ENCODE measurements at places on chromosomes 16 and 17.

- DNase-seq: no peak
- H3K27ac ChIP-seq: no peak overlapping the region
Observed at GRCh38 chr16:1182950-1183907, 30.3 kb downstream of the CACNA1H start.

DNA sequence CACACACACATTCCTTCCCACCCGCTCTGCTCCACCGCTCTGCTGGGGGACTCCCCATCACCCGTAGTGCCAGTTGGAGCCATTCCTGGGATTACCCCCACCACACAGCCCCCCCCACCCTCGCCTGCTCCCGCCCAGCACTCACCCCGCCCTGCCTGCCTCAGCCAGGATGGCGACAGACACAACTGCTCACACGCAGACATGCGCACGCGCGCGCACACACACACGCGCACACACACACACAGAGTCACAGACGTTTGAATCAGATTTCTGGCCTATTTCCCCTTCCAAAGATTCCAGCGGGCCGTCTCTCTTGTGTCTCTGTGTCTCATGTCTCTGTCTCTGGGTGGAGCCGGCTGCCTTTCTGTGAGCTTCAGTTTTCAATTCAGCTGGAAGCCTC, 4.4 kb downstream of the CACNA1G start:
- peak; percentile 79 for DNase-seq
- peaks cover 30% of the 10 kb centered on the region for H3K4me1 ChIP-seq
- no peaks in the 10 kb centered on the region for H3K36me3 ChIP-seq
- H3K27ac ChIP-seq: peak overlapping the region; percentile 12
- H3K4me3 ChIP-seq: peak overlapping the region; percentile 63

DNA sequence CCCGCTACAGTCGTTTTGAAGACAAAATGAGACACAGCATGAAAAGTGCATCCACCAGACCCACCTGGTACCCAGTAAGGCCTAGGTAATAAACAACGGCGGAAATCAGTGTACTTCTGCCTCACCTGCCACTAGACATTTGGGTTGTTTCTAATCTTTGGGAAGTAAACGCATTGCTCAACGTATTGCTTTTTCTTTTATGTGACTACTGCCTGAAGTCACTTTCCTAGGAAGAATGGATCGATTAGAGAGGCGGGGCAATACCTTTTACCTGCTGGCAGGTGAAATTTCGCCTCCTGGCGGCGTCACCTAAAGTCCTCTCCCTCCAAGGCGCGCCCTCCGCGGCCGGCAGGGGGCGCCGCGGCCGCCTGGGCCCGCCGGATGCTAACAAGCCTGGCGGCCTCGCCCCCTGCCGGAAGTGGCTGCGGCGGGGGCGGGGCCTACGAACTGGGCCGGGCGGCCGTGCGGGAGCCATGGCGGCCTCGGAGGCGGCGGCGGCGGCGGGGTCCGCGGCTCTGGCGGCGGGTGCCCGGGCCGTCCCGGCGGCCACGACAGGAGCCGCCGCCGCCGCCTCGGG, at the start of gene ATMIN:
Gene ATMIN, plus strand, starts transcription at position 445 of the 577 bp plus-strand sequence. Its CDS starts 29 bp downstream, at position 474.
- H3K36me3 ChIP-seq: peaks cover 6% of the 10 kb centered on the region
- H3K27me3 ChIP-seq: peaks cover 1% of the 10 kb centered on the region
- H3K27ac ChIP-seq: peak within 1 kb of the TSS; percentile 73
- H3K4me1 ChIP-seq: peaks cover 17% of the 10 kb centered on the region
- peak; percentile 60 for DNase-seq
- H3K4me3 ChIP-seq: peak within 1 kb of the TSS; percentile 94

GRCh38 chr16:26493751-26494150, 573.0 kb upstream of the C16orf82 start:
- H3K4me1 ChIP-seq: no peaks in the 10 kb centered on the region
- no peak overlapping the region for H3K4me3 ChIP-seq
- no peaks in the 10 kb centered on the region for H3K27me3 ChIP-seq
- H3K36me3 ChIP-seq: no peaks in the 10 kb centered on the region

DNA sequence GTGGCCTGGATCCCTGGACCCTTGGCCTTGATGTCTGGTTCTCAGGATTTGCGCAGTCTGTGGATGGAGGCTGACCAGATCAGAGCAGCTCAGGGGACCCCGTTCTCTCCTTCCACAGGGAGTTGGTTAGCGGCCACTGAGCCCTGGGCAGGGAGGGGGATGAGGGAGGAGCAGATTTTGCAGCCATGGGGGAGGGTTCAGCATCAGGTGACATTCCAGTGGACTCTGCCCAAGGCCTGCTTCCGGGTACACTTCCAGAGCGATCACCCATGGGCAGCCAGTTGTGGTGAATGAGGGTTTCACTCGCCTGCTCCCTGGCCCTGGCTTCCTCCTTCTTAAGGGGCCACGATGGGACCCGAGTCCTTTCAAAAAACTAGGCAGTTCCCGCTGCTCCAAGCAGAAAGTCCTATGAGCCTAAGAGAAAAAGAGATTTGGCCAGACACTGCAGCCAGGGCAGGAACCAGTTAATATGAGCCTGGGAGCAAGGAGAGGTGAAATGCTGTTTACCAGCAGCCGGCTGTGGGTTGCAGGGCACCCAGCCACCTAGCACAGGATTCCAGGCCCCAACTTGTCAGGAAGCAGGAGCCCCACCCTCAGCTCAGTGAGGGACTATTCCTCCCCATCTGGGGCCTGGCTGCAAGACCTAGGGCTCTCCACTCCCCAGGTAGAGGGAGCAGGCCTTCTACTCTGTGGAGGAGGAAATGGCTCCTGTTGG, 4.7 kb upstream of the GPRC5C start:
- DNase-seq: no peak
- no peaks in the 10 kb centered on the region for H3K4me1 ChIP-seq
- no peak overlapping the region for H3K27ac ChIP-seq

DNA sequence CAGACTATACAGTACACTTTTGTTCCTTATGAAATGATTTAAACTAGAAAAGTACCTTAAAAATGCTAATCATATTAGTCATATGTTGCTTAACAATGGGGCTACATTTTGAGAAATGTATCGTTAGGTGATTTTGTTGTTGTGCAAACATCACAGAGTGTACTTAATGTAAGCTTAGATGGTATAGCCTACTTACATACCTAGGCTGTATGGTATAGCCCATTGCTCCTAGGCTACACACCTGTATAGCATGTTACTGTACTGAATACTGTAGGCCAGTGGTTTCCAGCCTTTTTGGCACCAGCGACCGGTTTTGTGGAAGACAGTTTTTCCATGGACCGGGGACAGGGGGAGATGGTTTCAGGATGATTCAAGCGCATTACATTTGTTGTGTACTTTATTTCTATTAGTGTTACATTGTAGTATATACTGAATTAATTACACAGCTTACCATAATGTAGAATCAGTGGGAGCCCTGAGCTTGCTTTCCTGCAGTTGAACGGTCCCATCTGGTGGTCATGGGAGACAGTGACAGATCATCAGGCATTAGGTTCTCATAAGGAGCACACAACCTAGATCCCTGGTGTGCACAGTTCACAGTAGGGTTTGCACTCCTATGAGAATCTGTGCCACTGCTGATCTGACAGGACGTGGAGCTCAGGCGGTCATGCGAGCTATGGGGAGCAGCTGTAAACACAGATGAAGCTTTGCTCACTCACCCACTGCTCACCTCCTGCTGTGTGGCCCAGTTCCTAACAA, 35.0 kb upstream of the MRC2 start:
- H3K4me1 ChIP-seq: peaks cover 21% of the 10 kb centered on the region
- peaks cover 32% of the 10 kb centered on the region for H3K36me3 ChIP-seq
- peaks cover 2% of the 10 kb centered on the region for H3K27me3 ChIP-seq
- H3K4me3 ChIP-seq: no peak overlapping the region
- peak overlapping the region; percentile 26 for H3K27ac ChIP-seq

DNA sequence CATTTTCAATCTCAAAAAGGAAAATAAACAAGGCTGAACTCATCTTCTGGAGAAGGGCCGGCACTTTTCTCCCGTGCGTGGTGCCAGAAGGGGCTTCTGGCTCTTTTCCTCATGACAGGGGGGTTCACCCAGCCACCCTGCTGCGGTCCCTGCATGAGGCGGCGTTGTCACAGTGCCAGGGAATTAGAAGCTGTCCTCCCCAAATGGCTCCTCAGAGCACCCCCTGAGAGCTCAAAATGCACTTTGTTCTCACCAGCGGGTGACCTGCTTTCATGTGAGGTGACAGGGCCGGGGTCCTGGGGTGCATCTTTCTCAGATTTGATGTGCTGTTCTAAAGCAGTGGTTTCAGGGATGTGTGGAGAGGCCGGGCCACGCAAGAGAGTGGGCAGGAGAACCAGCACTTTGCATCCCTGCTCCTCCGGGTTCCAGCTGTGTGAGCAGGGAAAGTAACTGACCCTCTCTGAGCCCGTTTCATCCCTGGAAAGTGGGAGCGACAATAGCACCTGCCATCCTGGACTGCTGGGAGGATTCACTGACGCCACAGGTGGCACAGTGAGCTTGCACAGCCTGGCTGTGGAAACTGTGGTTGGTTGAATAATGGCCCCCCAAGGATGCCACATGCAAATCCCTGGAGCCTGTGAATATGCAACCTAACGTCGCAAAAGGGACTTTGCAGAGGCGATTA, 94.0 kb downstream of the FOXL1 start:
- H3K4me3 ChIP-seq: no peak overlapping the region
- DNase-seq: no peak
- peaks cover 49% of the 10 kb centered on the region for H3K4me1 ChIP-seq

DNA sequence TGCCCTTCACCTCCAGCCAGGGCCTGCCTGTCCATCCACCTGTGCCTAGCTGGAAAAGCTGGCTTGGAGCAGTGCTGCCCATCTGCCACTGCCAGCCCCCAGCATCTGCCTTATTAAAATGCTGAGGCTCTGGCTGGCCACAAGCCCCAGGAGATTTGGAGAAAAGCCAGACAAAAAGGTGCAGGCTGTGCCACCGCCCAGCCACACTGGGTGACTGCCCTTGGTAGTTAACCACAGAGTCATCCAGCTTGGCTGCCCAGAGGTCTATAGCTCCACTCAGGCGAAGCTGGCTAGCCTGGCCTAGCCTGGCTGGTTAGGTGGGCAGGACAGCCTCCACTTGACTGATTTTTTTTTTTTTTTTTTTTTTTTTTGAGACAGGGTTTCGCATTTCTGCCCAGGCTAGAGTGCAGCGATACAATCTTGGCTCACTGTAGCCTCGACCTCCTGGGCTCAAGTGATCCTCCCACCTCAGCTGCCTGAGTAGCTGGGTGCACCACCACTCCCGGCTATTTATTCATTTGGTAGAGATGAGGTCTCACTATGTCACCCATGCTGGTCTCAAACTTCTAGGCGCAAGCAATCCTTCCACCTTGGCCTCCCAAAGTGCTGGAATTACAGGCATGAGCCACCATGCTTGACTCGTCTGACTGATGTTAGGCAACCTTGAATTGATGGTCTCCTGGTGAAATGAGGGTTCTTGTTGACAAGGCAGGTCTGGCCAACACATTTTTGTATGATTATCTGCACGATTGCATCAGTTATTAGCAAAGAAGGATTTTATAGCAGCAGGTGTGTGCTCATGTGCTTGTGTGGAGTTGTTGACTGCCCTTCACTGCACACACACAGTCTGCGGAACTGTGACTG, 103.8 kb downstream of the RAB11FIP4 start:
- peaks cover 14% of the 10 kb centered on the region for H3K4me1 ChIP-seq
- peaks cover 46% of the 10 kb centered on the region for H3K27me3 ChIP-seq

DNA sequence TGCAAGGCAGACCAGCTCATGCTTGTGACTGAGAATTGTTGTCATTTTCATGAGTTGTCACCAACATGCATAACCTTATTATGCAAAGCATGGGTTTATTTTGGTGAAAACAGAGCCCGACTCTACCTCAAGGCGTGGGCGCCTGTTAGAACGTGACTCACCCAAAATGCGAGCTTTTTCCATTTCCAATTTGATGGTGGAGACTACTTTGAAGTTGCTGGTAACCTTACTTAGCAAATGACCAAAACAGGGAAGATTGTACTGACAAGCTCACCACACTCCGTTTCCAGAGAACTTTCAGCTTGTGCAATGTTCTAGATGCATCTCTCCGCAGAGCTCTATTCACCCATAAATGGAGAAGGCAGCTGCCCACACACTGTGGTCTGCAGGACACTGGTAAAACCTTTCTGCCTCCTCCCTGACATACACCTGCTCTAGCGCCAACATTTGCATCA, 284.5 kb downstream of the MAF start:
- H3K27ac ChIP-seq: no peak overlapping the region
- no peaks in the 10 kb centered on the region for H3K4me1 ChIP-seq
- no peak for DNase-seq
- H3K4me3 ChIP-seq: no peak overlapping the region

DNA sequence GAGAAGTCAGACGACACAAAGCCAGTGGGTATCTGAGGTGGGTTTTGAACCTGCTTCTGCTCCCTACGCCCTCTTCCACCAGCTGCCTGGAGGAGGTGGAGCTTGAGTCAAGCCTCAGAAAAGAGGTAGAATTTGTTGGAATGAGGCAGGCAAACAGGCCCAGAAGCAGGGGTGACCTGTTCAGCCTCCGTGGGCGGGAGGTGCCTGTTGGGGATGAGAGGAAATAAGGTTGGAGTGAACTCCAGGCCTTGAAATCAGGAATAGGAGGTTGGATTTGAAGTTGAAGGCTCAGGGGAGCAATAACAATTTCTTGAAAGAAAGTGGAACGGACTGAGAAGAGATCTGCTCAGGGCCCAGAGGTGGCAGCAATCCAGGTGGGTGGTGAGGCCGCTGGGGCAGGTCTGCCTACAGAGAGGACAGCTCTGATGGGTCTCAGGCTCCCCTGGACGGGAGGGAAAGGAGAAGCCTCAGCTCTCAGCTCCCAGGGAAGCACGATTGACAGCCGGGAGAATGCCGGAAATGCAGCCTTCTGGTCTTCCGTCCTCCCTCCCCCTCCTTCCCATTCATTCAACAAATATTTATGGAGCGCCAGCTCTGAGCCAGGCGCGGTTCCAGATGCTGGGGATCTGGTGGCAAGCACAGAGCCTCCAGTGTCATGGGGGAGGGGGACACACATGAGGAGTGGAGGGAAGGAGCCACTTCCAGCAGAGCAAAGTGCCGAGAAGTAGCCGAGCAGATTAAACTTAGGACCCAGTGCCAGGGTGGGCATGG, 61.9 kb upstream of the CIBAR2 start:
- H3K4me1 ChIP-seq: peaks cover 76% of the 10 kb centered on the region
- H3K4me3 ChIP-seq: peak overlapping the region; percentile 95
- H3K36me3 ChIP-seq: peaks cover 22% of the 10 kb centered on the region
- H3K27me3 ChIP-seq: peaks cover 5% of the 10 kb centered on the region

DNA sequence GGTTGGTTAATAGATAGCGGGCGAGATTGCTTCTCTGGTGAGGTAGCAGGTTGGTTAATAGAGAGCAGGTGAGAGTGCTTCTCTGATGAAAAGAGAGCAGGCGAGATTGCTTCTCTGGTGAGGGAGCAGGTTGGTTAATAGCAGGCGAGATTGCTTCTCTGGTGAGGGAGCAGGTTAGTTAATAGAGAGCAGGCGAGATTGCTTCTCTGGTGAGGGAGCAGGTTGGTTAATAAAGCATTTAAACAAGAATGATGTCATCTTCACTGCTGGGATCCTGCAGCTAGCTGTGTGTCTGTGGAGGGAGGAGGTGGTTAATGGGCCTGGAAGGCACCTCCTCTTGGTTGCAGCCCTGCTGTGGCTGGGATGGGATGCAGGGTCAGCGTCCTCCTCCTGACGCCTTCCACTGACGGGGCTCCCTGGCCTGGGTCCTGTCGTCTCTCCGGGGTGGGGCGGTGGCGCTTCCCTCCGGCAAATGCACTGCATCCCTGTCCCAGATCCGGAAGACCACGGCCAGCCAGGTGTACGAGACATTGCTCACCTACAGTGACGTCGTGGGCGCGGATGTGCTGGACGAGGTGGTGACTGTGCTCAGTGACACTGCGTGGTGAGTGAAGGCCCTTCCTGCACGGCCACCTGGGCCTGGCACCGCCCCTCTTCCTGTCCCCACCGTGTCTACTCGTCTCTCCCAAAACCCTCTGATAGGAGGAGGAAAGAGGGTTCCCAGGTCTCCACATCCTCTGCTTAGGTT, 99.2 kb upstream of the ZNF750 start:
- H3K36me3 ChIP-seq: peaks cover 23% of the 10 kb centered on the region
- H3K27me3 ChIP-seq: no peaks in the 10 kb centered on the region
- DNase-seq: no peak
- H3K4me1 ChIP-seq: no peaks in the 10 kb centered on the region
- no peak overlapping the region for H3K4me3 ChIP-seq
- no peak overlapping the region for H3K27ac ChIP-seq

Data from HFFc6 (cell line).